Amygdala (tissue), 56 donors: ENCODE measurements at places on chromosomes 4 and X.

DNA sequence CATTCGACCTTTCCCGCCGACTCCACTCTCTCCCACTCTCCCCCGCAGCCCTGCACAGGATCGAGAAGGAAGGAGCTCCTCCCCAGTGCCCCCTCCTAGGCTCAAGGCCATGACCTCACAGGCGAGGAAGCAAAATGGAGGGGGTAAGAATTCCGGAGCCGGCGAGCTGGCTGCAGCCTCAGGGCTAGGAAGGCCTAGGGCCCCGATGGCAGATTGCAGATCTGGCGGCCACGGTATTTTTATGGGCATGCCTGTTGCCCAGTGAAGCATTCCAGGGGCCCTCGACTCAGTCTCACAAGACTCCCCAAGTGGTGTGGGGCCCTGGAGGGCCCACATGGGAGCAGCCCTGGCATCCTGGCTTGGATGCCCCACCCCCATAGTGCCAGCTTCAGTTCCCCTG, 942 bp upstream of the L1CAM start:
- DNase-seq: no peak

DNA sequence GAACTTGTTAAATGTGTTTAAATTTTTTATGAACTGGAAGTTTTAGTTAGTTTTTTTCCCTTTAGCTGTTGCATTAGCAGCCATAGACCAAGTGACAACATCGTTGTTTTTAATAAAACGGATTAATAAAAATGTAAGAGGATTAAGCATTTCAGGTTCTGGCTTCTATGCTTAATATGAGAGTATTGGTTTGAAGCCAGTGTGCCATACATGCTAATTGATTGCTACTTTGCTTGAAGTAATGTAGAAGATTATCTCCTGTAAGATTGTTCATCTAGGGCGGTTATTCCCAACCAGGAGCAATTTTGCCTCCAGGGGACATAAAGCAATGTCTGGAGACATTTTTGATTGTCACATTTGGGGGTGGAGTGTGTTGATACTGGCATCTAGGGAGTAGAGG, 54.3 kb downstream of the TLL1 start:
- no peak for DNase-seq

GRCh38 chr4:100945789-100946188, 401.5 kb downstream of the PPP3CA start:
- DNase-seq: no peak

- no peak for DNase-seq
These were observed 74.6 kb downstream of the CC2D2A start for GRCh38 chr4:15544248-15544729.

DNA sequence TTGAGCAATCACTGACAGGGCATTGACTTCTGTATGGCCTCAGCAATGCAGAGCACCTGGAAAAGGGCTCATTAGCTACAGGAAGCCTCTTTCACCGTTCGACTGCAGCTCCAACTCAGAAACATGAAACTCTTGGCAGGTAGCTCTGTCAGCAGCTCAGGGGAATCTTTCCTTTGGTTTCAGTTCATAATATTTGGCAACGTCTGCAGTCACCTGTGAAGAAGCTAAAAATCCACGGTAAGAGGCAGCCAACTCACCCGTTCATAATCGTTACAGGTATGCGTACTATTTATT, 354.9 kb downstream of the CAMK2D start:
- DNase-seq: no peak

DNA sequence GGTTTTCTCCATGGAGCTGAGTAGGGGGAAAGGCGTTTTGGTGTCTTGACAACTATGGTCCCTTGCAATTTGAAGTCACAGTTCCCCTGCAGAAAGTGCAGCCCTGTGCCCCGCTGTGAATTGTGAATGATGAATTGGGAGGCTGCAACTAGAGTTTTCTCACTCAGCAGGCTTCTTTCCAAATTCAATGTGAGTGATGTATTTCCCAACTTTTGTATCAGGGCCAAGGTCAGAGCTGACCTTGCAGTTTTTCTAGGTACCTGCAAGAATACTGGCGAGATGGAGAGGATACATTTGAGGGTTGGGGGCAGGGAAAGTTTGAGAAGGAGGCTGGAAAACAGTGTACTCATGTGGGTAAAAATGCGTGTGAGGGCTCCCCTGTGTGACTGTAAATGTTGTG, 11.7 kb downstream of the PHEX start:
- no peak for DNase-seq

GRCh38 chr4:185127021-185127925, 15.8 kb upstream of the SLC25A4 start:
- DNase-seq: no peak

DNA sequence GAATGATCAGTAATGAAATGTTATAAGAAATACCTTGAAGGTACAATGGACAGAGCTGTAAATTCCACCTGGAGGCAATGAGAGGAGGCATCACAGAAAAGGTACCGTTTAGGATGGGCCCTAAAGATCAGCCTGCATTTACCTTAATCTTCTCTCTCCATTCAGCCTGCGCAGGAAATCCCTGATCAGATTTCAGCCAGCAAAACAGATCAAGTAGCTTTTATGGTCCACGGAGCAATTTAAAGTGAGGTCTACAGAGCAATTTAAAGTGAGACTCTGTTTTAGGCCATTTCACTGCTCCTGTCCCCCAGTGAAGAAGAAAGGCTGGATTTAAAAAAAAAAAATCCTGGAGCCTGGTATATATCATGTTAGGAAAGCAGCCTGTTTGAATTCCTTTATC, 195.1 kb upstream of the VCX start:
- no peak for DNase-seq

DNA sequence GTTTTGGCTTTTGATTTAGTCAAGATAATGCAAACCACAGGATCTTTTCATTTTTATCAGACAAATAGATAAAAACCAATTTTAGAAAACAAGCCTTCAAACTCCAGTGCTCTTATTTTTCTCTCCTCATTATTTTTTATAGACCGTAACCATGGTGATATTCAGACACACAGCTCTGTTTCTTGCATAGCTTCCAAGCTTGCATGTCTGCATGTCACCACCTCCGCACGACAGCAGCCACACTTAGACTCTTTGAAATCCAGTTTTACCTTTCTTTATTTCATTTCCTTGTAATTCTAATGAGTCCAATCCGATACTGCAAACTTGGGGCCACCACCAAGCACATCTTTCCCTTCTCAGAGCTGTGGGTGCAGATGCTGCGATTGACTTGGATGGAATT, 94.3 kb upstream of the GPM6A start:
- DNase-seq: peak; percentile 1

- no peak for DNase-seq
These were observed 181.9 kb downstream of the PABPC4L start for GRCh38 chr4:134019657-134020056.

- DNase-seq: no peak
These were observed 1.9 kb downstream of the PRDM5 start for GRCh38 chr4:120920666-120921065.

DNA sequence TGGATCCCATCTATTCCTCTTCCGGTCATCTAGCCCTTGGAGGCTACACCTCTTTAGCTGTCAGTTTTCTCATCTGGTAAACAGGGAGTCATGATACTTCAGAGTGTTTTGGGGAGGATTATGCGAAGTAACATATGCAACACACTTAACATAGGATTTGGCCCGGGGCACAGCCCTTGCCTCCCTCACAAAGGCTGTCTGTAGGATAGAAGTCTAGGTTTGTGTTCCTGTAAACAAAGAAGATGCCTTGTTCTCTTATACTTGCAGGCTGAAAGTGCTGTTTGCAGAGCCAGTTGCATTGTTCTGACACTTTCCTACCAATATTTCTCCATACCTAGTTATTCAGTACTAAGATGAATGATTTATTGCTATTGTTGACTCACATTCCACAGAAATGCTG, 2.2 kb upstream of the APELA start:
- DNase-seq: no peak

GRCh38 chr4:71411981-71412380, 73.2 kb downstream of the SLC4A4 start:
- no peak for DNase-seq

GRCh38 chrX:39309018-39309635, 507.9 kb downstream of the MID1IP1 start:
- DNase-seq: no peak

GRCh38 chr4:110540581-110540980, 64.6 kb downstream of the ENPEP start:
- DNase-seq: no peak

DNA sequence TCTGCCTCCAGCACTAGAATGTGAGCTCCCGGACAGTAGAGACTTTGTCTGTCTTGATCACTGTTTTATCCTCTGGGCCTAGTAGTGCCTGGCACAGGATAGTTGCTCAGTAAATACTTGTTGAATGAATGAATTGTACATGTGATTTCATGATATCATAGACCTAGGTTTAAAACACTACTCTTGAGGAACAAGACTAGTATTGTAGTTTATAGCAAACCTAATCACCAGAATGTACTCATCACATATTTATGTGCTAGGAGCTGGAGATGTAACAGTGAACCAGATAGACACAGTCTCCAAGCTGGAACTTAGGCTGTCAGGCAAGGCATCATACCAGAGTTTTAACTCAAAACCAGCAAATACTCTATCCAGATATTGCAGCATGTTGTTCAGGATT, 23.5 kb downstream of the GAB3 start:
- no peak for DNase-seq

GRCh38 chr4:6929812-6930464, 20.3 kb downstream of the TBC1D14 start:
- DNase-seq: no peak

GRCh38 chr4:69239557-69240168, 25.1 kb upstream of the UGT2B11 start:
- DNase-seq: no peak

DNA sequence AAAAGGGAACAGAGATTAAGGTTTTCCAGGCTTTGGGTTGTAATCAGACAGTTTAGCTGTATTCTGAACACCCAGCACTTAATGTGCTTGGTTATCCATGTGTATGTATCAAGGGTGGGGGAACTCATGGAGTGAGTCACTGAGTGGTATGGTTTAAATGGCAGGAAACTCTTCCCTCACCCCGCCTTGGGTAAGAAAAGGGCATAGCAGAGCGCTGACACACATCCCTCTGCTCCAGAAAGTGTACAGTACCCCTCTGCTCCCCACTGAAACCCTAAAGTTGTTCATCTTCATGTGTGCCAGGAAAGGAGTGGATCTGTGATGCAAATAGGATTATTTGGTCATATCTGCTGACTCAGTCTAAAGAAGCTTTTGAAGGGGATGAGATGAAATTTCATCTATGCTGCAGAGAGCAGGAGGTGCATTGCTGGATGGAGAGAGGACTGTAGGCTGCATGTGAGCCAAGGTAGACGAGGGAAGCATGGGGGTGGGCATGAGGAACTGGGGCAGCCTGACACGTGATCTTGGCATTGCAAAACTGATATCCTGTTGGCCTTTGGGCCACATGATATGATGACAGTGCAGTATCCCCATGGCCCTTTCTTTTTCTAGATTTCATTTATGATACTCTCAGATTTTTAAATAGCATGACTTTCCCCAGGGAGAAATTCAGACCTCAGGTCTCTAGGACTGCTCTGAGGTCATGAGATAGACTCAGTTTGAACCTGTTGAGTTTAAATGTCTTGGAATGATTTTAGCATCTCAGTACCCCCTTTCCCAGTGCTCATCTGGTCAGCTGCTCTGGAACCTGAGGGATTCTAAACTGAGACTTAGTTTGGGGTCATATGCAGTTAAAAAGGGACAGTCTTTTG, 84.8 kb downstream of the TMEM164 start:
- no peak for DNase-seq

GRCh38 chr4:188282471-188283232, 143.4 kb downstream of the TRIML1 start:
- DNase-seq: no peak

GRCh38 chrX:143636831-143637230, 930 bp upstream of the SLITRK4 start:
- DNase-seq: no peak

GRCh38 chrX:130091980-130092522, 18.2 kb downstream of the ELF4 start:
- no peak for DNase-seq

DNA sequence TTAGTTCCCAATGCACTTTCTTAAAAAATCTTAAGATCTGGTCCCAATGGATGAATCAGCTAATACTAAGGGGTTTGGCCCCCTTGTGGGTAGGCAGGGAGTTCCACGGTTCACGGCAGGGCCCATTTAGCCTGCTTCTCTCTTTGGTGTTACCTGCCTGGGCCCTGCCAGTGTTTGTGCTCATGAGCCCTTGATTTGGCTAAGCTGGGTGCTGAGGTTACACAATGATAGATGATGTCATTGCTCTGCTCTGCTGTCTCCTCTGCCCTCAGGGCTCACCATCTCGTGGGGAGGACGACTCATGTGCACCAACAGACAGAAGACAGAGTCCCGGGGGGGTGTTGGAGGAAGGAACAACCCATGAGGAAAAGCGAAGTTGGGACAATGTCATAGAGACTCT, 24.4 kb downstream of the RTL5 start:
- DNase-seq: no peak

DNA sequence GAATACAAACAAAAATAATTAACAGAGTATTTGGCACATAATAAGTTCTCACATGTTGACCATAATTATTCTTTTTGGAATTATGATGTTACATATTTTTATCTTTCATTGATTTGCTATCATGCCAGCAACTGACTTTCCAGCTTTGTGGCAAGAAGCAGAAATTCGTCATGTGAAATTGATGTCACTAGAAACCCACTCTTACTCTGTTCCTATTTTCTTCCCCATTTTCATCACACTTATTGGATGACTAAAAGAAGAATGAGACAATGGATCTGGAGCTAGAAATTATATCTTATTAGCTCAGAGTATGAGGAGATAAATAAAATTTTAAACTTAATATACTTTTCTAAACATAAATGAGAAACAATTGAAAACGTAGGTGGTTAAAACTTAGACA, 31.9 kb downstream of the EGF start:
- DNase-seq: no peak

- DNase-seq: no peak
These were observed 3.7 kb upstream of the FAT1 start for GRCh38 chr4:186727169-186727976.

DNA sequence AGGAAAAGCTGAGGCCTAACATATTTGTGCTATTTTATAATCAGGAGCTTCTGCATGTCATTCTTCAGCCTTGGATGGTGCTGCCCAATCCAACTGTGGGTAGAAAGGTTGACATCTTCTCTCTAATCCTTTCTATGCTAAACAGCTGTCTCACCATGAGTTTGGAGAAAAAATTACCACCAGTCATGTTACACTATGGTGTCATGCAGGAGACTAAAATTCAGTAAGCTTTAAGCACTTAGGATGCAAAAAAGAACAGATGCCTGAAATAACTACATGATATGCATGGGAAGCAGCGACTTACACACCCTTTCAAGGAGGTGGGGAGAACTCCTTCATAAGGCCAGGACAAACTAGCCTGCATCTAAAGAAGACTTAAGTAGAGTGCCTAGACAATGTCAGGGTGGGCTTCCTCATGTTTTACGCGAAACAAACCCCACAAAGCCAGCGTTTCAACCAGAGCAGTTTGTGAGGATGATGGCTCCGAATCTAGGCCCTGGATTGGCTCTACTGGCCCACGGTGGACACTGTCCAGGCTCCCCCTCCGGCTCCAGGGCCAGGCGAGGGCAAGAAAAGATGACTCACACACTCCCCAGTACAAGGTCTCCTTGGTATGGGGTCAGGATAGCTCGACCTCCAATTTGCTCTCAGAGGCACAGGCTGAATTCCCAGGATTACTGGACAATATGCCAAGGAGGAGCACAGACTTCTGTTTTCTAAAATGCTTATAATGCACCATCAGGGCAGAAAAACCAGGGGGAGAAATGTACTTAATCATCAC, 45.1 kb downstream of the STX18 start:
- DNase-seq: no peak
